Right hindlimb (tissue), 1 donor: ENCODE measurements at places on chromosomes 3 and 15.

- no peak for DNase-seq
These were observed 128.5 kb downstream of the CDIN1 start for GRCh38 chr15:36707884-36708435.

DNA sequence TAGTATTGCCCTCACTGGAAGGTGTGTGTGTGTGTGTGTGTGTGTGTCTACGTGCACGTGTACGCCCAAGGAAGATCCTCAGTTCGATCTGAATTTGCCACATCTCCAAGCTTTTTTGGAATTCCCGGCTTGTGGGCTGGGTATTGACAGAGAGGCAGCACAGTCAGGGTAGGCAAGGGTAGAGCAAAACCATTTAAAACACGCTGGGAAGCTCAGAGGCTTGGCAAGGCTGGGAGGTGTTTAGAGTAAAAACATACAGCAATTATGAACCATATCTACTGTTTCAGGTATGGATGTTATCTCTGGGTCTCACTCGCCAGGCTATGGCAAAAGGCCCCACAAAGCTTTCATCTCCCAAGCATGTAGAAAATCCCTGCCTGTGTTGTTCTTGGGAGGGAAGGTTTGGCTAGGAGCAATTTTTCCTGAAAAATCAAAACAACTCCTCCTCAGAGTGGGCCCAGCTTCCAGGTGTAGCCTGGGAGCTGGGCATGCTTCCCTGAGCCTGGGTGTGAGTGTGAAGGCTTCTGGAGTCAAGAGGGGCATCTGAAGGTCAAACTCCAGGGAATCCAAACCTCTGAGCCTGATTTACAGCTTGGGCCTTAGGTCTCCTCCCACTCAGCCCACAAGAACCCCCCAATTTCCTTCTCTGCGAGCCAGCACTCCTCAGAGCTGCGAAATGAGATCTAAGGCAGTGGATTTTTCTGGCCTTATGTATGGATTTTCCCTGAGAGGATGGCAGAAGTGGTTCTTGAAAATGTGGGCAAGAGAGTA is 244.8 kb upstream of the TPRG1 start:
- DNase-seq = peak; percentile 57

DNA sequence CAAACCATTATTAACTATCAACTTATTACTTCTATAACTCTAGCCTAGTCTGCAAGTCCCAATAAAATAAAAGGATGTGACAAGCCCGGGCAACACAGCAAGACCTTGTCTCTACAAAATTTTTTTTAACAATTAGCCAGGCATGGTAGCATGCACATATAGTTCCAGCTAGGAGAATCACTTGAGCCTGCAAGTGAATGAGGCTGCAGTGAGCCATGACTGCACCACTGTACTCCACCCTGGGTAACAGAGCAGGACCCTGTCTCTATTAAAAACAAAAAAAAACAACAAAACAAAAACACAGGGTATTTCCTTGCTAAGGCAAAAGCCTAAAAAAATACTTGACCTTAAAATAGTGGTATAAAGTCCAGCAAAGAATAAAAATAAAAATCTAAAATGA is 31.4 kb downstream of the ANKRD28 start:
- DNase-seq = no peak

DNA sequence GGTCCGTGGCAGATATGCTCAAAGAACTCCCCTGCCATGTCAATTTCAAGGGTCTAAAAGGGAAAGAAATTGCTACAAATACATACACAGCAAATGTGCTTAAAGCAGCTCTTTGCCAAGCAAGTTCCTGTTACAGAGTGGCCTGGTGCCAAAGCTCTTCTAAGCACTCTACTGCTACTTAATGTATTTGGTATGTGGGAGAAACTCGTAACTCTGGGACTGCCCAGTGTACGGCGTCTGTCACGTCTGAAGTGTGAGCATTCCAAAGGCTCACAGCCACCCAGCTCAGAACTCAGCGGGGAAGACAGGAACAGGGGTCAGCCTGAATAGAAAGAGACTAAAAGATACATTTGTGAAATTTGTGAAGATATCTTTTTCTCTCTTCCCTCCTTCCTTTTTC is 54.6 kb downstream of the RBMS3 start:
- peak; percentile 96 for DNase-seq

- DNase-seq = peak; percentile 6
These were observed 150.2 kb downstream of the KLF13 start for GRCh38 chr15:31476866-31477265.
